ENCODE measurements at places on chromosomes 5 and 9. TPM values are rescaled to one million over a fixed set of nuclear protein-coding genes. Genes with fewer than 3 reads are reported as not detected.

CD274 gene
- polyA plus RNA-seq, result 1.5 TPM

TMEM215 gene
- polyA plus RNA-seq, result not detected

PCDHGC5 gene
- polyA plus RNA-seq, result not detected

SLC25A48 gene
- polyA plus RNA-seq, result not detected

C8G gene
- polyA plus RNA-seq, result 2.1 TPM

AQP7 gene
- polyA plus RNA-seq, result not detected

PHYHD1 gene
- 4.1 TPM for polyA plus RNA-seq

RNF14 gene
- polyA plus RNA-seq, result 86.6 TPM

DNA sequence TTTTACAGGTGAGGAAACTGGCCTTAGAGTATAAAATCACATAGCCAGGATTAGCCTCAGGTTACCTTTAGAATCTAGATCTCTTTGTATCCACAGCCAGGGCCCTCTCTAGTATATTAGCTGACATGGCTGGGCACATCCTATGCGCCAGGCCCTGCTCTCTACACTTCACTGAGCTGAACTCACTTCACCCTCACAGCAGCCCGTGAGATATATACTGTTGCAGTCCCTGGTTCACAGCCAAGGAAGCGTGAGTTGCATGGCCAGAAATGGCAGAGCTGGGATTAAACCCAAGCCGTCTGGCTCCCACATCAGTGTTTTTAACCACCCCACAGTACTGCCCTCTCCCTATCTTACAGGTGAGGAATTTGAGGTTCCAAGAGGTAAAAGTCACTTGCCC lies 58.4 kb downstream of the DAB2IP start:
- no peak for DNase-seq

DNA sequence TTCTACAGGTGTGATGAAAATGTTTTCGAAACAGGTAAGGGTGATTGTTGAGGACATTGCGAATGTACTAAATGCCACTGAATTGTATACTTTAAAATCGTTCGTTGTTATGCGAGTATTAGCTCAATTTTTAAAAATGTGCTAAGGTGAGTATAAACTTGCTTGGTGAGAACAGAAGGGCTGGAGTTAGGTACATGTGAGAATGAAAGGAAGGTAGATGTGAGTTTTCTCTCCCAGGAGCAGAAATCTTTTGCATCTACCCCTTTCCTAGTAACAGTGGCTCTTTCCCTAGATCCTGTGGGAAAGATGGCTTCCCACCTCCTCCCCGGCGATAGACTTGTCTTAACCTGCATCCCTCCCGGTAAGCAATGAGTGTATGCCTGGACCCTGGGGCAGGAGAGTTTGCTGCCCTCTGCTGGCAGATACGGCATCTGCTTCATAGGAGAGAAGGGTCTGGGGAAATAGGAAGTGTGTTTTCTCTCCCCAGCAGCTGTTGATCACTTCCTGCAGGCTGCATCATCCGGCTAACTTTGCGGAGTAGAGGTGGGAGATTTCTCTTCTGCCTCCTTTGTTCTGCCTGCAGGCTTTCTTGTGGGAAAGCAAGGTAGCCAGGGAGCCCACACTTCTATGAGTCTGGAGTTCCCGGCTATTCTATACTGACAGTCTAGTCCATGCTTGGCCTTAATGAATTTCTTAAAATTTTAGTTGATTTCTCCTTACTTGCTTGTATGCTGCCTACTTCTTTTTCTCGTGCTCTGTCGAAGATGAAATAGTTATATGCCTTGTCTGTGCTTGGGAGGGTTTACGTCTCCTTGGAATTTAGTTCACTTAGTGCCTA lies 373.3 kb upstream of the SEMA6A start:
- DNase-seq, result peak; percentile 22

DNA sequence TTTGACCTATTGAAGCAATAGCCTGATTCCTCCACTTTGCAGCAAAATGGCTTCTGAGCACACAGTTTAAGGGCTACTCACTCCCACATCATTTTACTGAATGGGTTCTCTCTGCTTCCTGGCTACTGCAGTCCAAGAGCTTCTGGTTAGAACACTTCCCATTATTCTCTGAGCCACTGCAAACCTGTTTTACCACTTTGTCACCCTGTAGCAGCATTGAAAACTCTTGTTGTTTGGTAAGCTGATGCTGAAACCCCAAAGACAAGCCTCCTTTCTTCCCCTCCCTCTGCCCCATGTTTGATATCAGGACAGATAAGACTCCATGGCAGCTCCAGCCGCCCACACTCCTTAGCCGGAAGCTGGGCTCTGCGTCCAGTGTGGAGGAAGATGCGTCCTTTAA lies 84.4 kb upstream of the RARS1 start:
- no peak for DNase-seq

DNA sequence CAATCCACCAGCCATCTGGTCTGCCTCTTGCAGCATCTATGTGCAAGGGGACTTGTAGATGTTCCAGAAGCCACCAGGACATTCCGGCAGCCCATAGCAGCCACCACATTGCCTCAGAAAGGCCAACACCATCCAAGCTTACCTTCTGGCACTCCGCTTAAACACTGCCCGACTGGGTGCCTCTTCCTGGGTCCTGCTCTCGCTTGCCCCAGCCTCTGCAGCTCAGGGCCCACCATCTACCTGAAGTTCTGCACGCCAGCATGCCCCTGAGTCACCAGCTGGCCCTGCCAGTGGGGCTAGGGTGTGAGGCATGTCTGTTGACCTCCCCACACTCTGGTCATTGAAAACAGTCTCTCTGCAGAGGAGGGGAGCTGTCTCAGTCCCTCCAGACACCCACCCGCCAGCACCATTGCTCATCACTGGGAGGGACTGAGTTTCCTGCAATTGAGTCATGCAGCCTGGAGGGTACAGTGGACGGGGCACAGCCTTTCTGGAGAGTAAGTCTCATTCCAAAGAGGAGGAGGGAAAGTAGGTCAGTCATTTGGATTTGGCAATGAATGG lies 16.9 kb upstream of the COL5A1 start:
- no peak for DNase-seq

- no peak for DNase-seq
Measured at GRCh38 chr9:7608261-7608660, 191.3 kb downstream of the DMAC1 start.

DNA sequence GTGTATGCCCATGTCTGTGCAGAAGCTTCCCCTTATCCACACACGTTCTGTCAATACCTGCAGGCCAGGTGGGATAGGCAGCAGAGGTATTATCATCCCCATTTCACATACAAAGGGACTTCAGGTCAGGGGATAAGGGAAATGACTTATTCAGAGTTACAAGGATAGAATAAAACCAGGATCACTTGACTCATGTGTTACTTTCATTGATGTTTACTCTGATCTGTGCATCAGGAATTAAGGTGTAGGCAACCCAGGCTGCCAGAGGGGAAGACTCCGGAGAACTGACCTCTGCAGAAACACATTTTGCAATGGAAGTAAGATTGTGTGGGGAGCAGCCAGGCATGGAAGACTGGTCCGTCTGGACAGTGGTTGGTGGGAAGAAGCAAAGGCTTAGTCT lies 74.2 kb upstream of the FSTL4 start:
- no peak for DNase-seq

DNA sequence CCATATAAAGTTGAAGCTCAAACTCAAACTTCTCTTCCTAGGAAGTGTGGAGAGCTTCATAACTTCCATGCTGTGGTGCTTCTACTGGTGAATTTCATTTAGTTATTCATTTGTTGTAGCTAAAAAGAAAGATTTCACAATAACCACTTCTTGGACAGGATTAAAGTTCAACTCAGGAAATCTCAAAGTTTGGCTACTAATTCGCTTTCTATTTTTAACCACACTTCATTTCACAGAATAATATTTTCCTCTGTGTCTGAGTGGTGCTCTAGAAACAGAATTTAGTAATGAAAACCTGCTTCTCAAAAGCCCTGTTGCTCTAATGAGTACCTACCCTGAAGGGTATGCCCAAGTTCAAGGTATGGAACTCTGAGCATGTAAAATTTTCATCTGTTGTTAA lies 73.9 kb downstream of the ACTBL2 start:
- no peak for DNase-seq

DNA sequence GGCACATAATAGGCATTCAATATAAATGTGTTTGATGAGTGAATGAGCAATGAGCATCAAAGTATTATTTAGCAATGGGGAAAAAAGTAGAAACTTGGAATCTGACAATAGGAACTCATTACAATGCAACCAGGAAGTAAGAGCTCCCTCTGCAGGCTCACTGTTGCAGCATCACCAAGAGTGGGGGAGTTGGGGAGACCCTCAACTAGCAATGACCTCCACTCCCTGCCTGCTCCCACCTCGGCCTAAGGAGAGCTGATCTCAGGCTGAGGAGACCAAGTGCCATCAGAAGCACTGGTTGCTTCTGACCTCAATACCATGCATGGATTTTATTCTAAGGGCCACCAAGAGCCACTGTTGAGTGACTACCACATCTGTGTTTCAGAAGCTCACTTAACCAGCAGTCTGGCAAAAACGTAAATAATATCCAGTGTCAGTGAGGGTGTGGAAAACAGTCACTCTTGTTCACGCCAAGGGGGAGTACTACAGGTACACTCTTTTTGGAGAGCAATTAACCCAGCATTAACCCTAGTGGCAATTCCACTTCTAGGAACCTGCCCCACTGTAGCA lies 8.0 kb downstream of the VDAC1 start:
- no peak for DNase-seq

Measured in immature natural killer cell (primary cell).